Left cardiac atrium (tissue), 4 donors: ENCODE measurements at places on chromosomes 6 and 20. TPM values are rescaled to one million over a fixed set of nuclear protein-coding genes. Genes with fewer than 3 reads are reported as not detected.

OXT gene
- total RNA-seq, result 0.92 TPM

GRCh38 chr6:160161647-160161986 lies 40.0 kb downstream of the SLC22A1 start:
- no peak for DNase-seq

DNA sequence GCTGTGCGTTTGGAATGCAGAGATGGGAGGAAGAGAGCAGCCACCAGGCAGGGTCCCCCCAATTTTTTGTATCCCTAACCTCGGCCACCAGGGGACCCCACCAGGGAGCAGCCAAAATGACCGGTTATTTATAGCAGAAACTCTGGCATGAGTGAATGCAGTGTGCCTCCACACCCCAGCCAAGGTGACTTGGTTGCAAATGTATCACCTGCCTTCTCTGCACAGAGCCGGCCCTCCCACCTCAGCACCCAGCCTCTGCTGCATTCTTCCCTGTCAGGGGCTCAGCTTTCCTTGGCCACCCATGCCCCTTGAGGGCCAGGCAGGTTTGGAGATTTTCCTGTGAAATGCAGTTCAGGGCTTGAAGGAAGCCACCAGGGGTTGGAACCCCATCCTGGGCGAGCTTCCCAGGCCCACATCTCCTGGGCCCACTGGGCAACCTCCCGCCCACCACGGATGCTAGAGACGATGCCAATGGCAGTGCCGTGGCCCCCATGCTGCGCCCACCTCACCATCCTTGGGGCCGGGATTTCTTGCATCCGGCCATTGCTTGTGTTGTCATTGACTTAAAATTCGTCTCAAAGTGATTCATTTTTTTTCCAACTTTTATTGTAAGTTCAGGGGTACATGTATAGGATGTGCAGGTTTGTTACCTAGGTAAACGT lies 291.6 kb downstream of the TAF4 start:
- DNase-seq, result no peak

GRCh38 chr6:68333442-68333841 lies 301.6 kb upstream of the ADGRB3 start:
- DNase-seq, result no peak
